ENCODE measurements at places on chromosomes 7 and 10.

DNA sequence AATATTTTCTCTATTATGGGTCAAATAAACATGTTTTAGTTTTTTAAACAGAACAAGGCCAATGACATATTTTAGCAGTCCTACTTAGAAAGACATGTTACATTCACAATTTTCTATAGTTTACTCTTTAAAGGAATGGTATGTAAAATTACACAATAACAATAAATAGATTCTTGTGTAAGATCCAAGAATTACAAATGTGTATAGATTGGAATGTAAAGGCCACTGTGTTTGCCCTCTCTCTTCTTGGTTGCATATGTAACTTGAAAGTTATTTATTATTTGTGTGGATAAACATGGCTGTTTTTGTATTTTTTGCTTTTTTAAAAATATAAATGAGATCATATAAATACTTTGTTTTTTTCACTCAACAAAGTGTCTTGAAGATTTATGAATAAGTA, 979.3 kb upstream of the CELF2 start:
- no peak for DNase-seq

GRCh38 chr10:74500026-74500704, 326.2 kb upstream of the KAT6B start:
- no peak for DNase-seq

DNA sequence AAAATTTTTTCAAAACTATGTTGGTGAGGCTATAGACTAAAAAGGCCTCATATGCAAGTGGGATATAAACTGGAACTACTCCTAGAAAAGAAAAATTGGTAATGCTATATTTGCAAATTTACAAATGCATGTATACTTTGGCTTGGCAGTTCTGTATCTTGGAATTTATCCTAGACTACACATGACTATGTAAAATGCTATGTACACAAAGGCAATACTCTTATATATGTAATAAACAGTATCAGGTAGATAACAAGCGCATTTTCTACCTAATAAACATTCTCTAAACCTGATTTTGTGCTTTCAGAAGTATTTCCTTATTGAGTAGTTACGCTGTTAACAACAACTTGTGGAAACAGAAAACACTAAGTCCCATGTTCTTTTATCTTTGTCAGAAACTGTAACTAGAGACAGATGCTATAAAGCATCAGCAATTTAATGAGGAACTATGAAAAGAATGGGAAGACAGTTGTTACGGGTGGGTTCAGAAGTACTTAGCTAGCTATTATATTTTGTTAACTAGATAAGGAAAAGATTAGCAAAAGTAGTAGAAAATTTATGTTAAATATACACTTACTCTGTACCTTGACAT, 107.8 kb downstream of the ARHGAP12 start:
- no peak for DNase-seq

GRCh38 chr10:115921795-115922194, 351.2 kb downstream of the GFRA1 start:
- no peak for DNase-seq

- no peak for DNase-seq
Measured at GRCh38 chr7:3043544-3044371, at the start of gene CARD11. CARD11 (minus strand) TSS chr7:3043867; CDS start chr7:2958506, 85,361 bp downstream.

- DNase-seq: no peak
Measured at GRCh38 chr7:157715938-157716280, 379.1 kb downstream of the DNAJB6 start.

- DNase-seq: no peak
Measured at GRCh38 chr10:73785721-73786511, 510 bp downstream of the ZSWIM8 start.

DNA sequence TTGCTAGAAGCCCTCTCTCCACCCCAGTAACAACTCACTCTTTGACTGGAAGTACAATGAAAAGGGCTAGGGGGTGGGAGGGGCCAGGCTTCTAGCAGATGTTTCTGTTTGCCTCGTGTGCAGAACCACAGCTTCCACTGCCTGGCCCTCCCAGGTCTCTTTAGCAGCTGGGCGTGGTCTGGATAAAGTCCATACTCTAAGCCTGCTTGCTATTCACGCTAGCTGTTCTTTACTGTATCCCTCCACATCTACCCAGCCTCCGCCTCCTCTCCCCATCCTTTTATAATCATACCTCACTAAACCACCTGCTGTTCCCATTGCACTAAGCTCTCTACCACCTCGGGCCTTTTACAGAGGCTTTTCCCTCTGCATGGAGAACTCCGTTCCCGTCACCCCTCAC, 288.8 kb downstream of the CAMK1D start:
- peak; percentile 11 for DNase-seq

GRCh38 chr10:51960494-51960895, 261.1 kb upstream of the CSTF2T start:
- peak; percentile 67 for DNase-seq

GRCh38 chr10:124724279-124725027, 19.7 kb downstream of the FAM53B start:
- no peak for DNase-seq

GRCh38 chr10:54667136-54667535, 133.9 kb downstream of the PCDH15 start:
- DNase-seq: no peak

DNA sequence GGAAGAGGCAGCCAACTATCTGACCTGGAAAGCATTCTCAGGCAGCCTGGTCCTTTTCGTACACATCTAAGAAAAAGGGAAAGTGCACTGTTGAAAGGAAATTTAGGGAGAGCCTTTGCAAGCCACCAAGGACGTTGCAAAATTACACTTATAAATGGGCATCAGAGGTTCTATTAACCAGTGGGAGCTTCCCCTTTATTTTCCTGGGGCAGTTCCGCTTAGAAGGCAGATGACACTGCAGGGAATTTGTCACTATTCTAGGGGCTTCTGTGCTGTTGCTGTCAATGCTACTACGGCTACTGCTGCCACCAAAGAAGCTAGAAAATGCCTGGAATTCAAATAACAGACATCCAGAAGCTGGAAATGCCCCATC, 79.6 kb upstream of the AUTS2 start:
- DNase-seq: no peak

DNA sequence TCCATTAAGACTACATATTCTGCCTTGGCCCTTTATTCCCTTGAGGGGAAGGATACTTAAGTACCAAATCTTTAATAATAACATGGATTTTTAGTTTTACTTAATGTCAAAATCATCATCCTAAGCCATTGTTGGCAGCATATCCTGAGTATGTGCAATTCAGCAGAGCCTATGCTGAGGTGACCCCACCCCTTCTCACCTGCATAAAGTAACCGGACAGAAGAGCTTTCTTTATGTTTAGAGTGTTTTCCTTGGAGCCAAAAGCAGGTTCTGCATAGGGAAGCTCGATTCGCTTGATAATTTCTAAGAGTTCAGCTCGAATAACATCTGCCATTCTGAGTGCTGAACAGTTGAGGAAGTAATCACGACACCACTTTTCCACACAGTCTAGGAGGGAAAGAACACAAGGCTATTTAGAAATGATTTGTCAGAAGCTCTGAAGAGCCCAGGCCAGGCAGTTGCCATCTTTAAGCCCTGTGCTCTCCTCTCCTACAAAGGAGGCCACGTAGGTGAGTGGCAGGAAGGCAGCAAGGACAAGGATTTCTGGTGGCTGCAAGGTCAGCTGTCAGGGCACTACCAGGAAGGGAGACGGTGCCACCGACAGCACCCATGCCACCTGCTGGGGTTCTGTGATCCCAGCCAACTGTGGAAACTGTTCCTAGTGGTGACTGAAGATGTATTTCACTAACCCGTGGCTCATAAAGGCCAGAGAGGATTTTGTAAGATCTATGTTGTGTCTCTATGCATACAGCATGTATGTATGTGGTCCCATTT, 15.6 kb downstream of the BCCIP start:
- no peak for DNase-seq
